ENCODE measurements at places on chromosomes 3 and 15. TPM values are rescaled to one million over a fixed set of nuclear protein-coding genes. Genes with fewer than 3 reads are reported as not detected.

Gene RARRES1
- 93.3 TPM for total RNA-seq

- no peak for DNase-seq
- H3K4me3 ChIP-seq, result no peak overlapping the region
- no peaks in the 10 kb centered on the region for H3K27me3 ChIP-seq
- H3K27ac ChIP-seq, result no peak overlapping the region
- no peaks in the 10 kb centered on the region for H3K36me3 ChIP-seq
These were observed 381.9 kb upstream of the AGTR1 start for GRCh38 chr3:148315756-148316155.

Gene GXYLT2
- total RNA-seq, result 14.1 TPM

Gene TLR9
- under 0.01 TPM for total RNA-seq

DNA sequence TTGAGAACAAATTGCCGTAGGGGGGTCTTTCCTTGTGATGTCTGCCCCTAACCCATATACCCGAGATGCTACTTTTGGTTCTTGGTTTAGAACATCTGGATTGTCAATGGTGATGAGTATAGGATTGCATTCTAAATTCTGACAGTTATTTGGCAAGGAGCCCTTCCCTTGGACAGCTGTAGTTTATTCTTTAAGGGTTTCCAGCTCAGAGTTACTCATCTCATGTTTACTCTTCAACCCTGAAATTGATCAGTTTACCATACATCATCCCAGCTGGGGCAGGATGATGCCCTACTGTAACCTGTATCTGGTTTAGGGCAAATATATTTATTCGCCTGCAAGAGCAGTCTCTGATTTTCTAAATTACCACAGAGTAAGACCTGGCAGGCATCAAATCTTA, 85.7 kb upstream of the XCR1 start:
- no peaks in the 10 kb centered on the region for H3K36me3 ChIP-seq
- H3K27me3 ChIP-seq, result no peaks in the 10 kb centered on the region
- DNase-seq, result no peak

GRCh38 chr15:75148280-75148679, 53.4 kb upstream of the C15orf39 start:
- no peak overlapping the region for H3K4me3 ChIP-seq
- H3K27me3 ChIP-seq, result no peaks in the 10 kb centered on the region
- no peak overlapping the region for H3K27ac ChIP-seq
- DNase-seq, result no peak

DNA sequence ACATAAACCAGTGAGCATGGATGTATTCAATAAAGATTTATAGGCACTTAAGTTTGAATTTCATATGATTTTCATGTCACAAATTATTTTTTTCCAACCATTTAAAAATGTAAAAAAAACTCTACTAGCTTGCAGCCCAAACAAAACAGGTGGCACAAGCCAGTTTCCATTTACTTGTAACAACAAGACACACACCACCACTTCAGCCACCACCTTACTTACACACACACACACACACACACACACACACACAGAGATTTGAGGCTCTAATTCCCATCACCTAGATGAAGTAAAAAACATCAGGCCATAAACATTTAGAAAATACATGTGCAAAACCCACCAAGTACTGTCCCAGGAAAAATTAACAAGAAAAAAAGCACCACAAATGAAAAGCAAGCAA, 25.3 kb downstream of the MYO9A start:
- H3K27ac ChIP-seq, result no peak overlapping the region
- H3K4me3 ChIP-seq, result no peak overlapping the region
- H3K27me3 ChIP-seq, result no peaks in the 10 kb centered on the region
- no peak for DNase-seq

- H3K27ac ChIP-seq, result no peak overlapping the region
- H3K4me3 ChIP-seq, result no peak overlapping the region
- no peaks in the 10 kb centered on the region for H3K4me1 ChIP-seq
- peak; percentile 86 for DNase-seq
These were observed 153.8 kb downstream of the SEMA6D start for GRCh38 chr15:47870956-47871625.

GRCh38 chr3:141078200-141078599, 27.1 kb downstream of the SPSB4 start:
- no peak overlapping the region for H3K4me3 ChIP-seq
- H3K27me3 ChIP-seq, result no peaks in the 10 kb centered on the region
- no peak for DNase-seq
- H3K27ac ChIP-seq, result no peak overlapping the region

GRCh38 chr15:72968531-72968922, 83.7 kb upstream of the NEO1 start:
- H3K4me1 ChIP-seq, result peaks cover 4% of the 10 kb centered on the region
- no peaks in the 10 kb centered on the region for H3K36me3 ChIP-seq
- no peak overlapping the region for H3K4me3 ChIP-seq
- DNase-seq, result peak; percentile 33
- no peak overlapping the region for H3K27ac ChIP-seq

- peak; percentile 50 for DNase-seq
- no peaks in the 10 kb centered on the region for H3K27me3 ChIP-seq
- H3K27ac ChIP-seq, result peak overlapping the region; percentile 40
- H3K36me3 ChIP-seq, result no peaks in the 10 kb centered on the region
These were observed 98.2 kb downstream of the FNDC3B start for GRCh38 chr3:172137287-172138192.

DNA sequence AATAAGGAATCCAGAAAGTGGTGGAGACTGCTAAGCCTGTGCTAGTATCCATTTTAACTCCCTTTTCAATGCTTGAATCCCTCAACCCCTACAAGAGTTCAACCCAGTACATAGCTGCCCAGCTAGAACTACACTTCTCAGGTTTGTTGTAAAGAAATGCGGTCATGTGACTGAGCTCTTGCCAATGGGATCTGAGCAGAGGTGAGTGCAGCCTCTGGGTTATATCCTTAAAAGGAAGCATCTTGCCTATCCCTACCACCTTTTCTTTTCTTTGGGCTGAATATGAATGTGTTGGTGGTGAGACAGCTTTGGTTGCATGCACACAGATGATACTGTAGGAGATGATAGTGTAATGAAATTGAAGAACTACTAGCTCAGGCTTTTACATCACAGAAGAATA, 139.7 kb downstream of the CADPS start:
- H3K4me3 ChIP-seq, result no peak overlapping the region
- H3K4me1 ChIP-seq, result no peaks in the 10 kb centered on the region
- no peaks in the 10 kb centered on the region for H3K36me3 ChIP-seq

Gene TMCO5A
- not detected for total RNA-seq

DNA sequence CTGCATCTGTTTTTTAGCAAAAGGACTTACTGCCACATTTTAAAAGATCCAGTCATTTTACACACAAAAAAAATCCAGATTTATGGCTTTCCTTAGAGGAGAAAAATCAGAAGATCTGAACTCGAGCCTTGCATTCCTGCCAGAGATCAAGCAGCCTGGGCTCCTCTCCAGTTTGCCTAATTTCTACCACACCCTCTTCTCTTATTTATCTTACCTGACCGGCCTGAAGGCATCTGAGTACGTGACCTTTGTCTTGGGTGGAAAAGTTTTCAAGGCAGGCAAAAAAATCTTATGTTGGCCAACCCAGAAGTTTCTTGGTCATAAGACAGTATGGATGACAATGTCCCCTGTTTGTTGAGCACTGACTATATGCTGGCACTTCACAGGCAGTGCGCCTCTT, 60.3 kb downstream of the CHRD start:
- H3K27me3 ChIP-seq, result peaks cover 4% of the 10 kb centered on the region
- H3K36me3 ChIP-seq, result no peaks in the 10 kb centered on the region
- no peak for DNase-seq
- H3K4me1 ChIP-seq, result no peaks in the 10 kb centered on the region
- H3K27ac ChIP-seq, result no peak overlapping the region
- no peak overlapping the region for H3K4me3 ChIP-seq

- peak; percentile 23 for DNase-seq
- no peak overlapping the region for H3K27ac ChIP-seq
- no peak overlapping the region for H3K4me3 ChIP-seq
- no peaks in the 10 kb centered on the region for H3K36me3 ChIP-seq
These were observed 85.9 kb downstream of the AQR start for GRCh38 chr15:34883633-34884032.

Gene DNAH12
- under 0.01 TPM for total RNA-seq

DNA sequence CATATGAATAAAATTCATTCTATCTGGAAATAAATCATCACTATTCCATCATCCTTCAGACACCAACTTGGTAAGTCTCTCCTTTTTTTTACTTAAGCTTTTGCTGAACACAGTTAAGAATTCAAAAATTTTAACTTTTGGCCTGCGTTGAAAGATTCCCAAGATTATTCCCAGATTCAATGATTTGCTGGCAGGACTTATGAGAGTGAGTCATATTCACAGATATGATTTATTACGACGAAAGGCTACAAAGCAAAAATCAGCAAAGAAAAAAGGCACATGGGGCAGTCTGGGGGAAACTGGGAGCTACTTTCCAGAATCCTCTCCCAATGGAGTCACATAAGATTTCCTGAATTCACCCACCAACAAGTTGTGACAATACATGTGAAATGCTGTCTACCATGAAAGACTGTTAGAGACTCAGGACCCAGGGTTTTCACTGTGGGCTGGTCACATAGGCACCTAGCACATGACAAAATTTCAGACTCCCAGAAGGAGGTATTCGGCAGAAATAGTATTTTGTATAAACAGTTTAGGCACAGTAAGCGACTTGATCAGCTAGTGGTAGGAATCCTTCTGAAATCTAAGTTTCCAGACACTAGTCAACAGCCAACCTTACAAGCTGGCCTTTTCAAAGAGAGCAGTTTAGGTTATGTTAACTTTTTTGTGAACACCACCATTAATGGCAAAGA, 82.1 kb downstream of the DLG1 start:
- no peaks in the 10 kb centered on the region for H3K36me3 ChIP-seq
- peak overlapping the region; percentile 9 for H3K4me3 ChIP-seq
- peaks cover 7% of the 10 kb centered on the region for H3K4me1 ChIP-seq
- no peaks in the 10 kb centered on the region for H3K27me3 ChIP-seq
- H3K27ac ChIP-seq, result peak overlapping the region; percentile 47

- no peak overlapping the region for H3K27ac ChIP-seq
- H3K4me1 ChIP-seq, result no peaks in the 10 kb centered on the region
- DNase-seq, result no peak
- H3K27me3 ChIP-seq, result no peaks in the 10 kb centered on the region
- no peak overlapping the region for H3K4me3 ChIP-seq
- H3K36me3 ChIP-seq, result no peaks in the 10 kb centered on the region
These were observed 534.7 kb upstream of the CBLB start for GRCh38 chr3:106403371-106404145.

- DNase-seq, result peak; percentile 25
- H3K27me3 ChIP-seq, result no peaks in the 10 kb centered on the region
- H3K27ac ChIP-seq, result no peak overlapping the region
- no peak overlapping the region for H3K4me3 ChIP-seq
- H3K4me1 ChIP-seq, result no peaks in the 10 kb centered on the region
These were observed 78.3 kb downstream of the ZBTB20 start for GRCh38 chr3:115068799-115069198.

GRCh38 chr3:61765157-61765876, 203.9 kb downstream of the PTPRG start:
- no peaks in the 10 kb centered on the region for H3K36me3 ChIP-seq
- DNase-seq, result no peak
- no peaks in the 10 kb centered on the region for H3K4me1 ChIP-seq
- H3K4me3 ChIP-seq, result no peak overlapping the region

Gene RFT1
- total RNA-seq, result 9.7 TPM

- H3K27ac ChIP-seq, result no peak overlapping the region
- H3K4me1 ChIP-seq, result no peaks in the 10 kb centered on the region
- DNase-seq, result no peak
- H3K36me3 ChIP-seq, result no peaks in the 10 kb centered on the region
- peaks cover 3% of the 10 kb centered on the region for H3K27me3 ChIP-seq
These were observed 10.9 kb upstream of the LYSMD4 start for GRCh38 chr15:99744142-99744541.

Gene IGF2BP2
- total RNA-seq, result 26.2 TPM

DNA sequence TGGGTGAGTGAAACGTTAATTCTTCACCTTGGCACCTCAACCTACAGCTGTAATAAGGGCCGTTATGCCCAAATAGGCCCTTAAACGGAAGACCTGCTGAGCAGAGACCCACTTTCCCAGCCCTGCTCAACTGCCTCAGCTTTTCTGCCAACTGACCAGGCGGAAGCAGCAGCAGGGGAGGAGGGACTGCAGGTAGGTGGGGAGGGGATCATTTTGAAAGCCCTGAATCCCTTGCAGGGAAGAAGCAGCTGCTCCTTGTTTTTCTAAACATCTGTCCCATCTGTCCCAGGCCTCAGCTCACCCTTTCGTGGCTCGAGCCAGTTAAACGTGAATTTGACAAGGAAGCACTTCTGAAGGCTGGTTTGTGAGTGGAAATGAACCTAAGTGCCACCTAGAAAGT, 978 bp upstream of the CMC1 start:
- H3K27ac ChIP-seq, result no peak overlapping the region
- peaks cover 3% of the 10 kb centered on the region for H3K4me1 ChIP-seq
- H3K4me3 ChIP-seq, result no peak overlapping the region
- H3K36me3 ChIP-seq, result no peaks in the 10 kb centered on the region

Gene LMAN1L
- total RNA-seq, result not detected

Gene BLM
- total RNA-seq, result 1.5 TPM

DNA sequence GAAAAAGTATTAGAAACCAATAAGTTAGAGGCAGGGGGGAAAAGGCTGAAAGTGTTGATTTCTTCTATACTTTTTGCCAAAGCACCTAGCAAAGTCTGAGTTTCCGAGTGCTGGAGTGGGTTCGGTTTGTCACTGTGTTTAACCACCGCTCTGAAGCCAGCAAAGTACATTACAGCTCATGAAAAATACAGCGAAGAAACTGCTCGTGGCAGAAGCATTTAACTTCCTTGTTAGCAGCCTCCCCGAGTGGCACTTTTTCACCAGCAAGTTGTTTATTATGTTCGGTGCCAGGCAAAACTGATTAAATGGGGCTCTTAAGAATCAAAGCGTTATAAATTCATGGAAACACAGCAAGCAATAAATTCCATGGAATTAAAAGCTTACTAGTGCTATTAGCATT, 313.6 kb downstream of the FOXP1 start:
- H3K27me3 ChIP-seq, result no peaks in the 10 kb centered on the region
- H3K4me3 ChIP-seq, result no peak overlapping the region
- no peak for DNase-seq
- H3K27ac ChIP-seq, result no peak overlapping the region
- no peaks in the 10 kb centered on the region for H3K4me1 ChIP-seq

Gene EPB42
- not detected for total RNA-seq

Gene IRAK2
- 6.6 TPM for total RNA-seq

All from fibroblast of lung (primary cell).